ENCODE measurements at places on chromosomes 16 and 17.

- no peak for DNase-seq
These were observed 1.1 kb downstream of the VASN start for GRCh38 chr16:4372578-4373355.

- no peak for DNase-seq
These were observed 1393.3 kb downstream of the CDH8 start for GRCh38 chr16:60642956-60643355.

- DNase-seq = no peak
These were observed 248.9 kb downstream of the SLC39A11 start for GRCh38 chr17:72843591-72843990.

GRCh38 chr17:29723278-29724047 lies 100.8 kb upstream of the CORO6 start:
- no peak for DNase-seq

GRCh38 chr16:67543036-67543435 lies 14.4 kb downstream of the RIPOR1 start:
- DNase-seq = no peak

Measured in posterior cingulate gyrus (tissue), 11 donors.